ENCODE measurements at places on chromosomes 11 and 22.

- no peak for DNase-seq
Measured at GRCh38 chr11:64078284-64078683, 42.6 kb downstream of the FLRT1 start.

GRCh38 chr11:77074205-77074604, 7.4 kb downstream of the CAPN5 start:
- no peak for DNase-seq

DNA sequence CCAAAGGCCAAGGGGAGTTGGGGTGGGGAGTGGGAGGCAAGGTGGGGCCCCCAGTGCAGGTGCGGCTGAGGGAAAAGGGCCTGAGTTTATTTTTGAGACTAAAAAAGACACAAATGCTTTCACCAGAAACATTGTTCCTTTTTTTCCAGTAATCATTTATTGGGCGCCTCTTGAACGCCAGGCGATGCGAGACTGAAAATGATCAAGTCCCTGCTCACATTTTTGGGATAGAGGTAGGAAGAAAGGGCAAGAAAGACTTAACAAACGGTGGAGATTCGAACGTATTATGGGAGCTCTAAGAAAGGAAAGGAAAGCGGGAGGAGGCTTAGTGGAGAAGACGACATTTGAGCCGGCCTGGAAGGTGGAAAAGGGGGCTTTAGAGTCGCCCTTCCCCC, 796 bp upstream of the SF3B2 start:
- DNase-seq = no peak

DNA sequence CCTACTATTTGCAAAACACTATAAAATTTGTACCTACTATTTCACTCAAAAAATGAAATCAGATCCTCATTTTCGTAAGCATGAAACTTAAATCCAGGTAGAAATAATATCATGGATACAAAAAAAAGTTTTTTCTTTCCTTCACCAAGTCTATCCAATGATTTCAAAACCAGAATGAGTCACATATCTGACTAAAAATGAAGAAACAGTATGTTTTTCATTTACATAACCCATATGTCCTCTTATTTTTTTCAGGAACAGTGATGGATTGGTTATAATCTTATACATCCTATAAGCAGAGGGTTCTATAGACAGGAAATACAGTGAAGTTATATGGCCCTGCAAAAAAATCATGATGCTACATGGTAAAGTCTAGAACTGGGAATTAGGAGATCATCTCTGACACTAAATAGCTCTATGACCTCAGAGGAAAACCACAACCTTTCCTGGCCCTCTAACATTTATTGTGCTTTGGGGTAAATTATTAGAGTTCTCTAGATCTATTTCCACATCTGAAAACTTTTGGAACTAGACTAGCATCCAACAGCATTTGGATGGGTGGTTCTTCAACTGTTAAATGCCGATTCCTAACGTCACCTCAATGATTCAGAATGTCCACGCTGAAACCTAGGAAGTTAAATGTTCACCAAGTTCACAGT, 10.9 kb downstream of the MTMR2 start:
- no peak for DNase-seq

DNA sequence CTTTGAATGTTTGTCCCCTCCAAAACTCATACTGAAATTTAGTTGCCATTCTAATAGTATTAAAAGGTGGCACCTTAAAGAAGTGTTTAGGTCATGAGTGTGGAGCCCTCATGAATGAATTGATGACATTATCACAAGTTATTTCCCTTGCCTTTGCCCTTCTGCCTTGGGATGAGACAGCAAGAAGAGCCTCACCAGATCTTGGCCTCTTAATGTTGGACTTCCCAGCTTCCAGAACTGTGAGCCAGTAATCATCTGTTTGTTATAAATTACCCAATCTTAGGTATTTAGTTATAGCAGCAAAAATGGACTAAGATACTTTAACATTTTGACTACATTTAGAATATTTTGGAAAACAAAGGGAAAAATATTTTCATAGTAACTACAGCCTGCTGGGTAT, 371.0 kb downstream of the JRKL start:
- DNase-seq = no peak

DNA sequence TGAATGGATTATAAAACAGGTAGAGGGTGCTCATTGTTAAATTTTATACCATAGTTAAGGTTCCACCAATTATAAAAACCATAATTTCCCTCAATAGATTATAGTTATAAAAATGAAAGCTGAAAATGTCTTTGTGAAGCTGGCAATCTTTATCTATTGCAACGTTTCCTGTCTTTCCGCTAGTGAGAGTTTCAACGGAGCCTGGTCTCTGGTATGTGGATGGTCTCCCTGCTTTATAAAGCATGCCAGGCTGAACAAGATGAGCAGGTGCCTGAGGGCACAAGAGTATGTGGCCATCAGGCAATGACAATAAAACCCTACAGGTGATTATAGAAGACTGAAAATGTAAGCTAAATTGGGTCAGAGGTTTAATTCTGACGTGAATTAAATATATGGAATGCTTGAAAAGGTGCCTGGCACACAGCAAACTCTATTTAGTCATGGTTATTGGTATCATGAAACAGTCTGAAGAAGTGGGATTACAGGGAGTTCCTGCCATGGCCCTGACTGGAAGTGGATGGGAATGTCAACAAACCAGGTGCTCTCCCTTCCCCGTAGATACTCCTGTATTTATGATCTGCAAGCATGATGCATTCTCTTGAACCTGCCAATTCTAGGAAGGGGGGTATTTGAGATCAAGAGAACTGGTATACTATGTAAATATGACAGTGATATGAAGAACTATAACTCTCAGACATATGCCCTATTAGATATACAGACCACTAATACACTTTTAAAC, 115.7 kb downstream of the ENTHD1 start:
- peak; percentile 6 for DNase-seq

DNA sequence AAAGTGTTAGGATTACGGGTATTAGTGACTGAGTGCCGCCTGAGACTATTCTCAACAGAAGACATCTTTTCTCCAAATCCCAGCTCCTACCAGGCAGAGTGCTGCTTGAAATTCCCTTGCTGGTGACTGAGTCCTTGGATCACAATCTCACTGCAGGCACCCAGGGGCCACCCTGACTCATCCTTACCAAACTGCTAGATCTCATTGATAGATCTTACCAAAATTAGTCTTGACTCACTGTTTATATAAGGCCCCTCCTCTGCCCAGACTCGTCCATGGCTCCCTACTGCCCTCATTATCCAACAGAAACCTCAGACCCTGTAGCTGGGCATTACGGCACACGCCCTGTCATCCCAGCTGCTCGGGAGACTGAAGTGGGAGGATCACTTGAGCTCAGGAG, 14.7 kb downstream of the TBC1D10A start:
- peak; percentile 33 for DNase-seq

- DNase-seq = no peak
Measured at GRCh38 chr11:79285756-79286155, 155.1 kb downstream of the TENM4 start.

DNA sequence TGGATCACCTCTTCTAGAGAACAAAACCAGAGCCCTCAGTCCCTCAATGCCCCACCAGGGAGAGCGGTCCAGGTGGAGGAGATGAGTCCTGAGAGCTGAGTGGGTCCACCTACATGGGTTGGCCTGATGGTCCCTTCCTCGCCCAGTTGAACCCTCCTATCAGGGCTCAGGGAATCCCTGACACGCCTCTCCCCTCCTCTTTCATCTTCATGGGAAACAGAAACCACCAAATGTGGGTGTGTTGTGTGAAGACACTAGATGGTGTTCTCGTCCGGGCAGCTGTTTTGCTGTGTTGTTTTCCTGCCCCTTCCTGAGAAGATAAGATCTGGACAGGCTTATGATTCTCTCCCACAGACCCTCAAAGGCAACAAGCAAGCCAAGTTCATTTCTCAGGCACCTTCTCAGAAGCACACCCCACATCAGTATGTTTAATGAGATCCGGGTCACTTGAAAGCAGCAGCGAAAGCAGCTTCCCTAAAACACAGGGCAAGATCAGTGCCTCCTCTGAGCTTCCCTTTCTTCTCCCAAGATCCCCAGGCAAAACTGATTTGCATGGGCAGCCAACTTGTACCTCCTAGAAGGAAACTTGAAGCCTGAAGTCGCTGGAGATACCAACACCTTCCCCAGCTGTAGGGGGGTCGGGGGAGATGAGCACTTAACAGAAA, 35.3 kb upstream of the POU2AF1 start:
- DNase-seq = no peak

- no peak for DNase-seq
Measured at GRCh38 chr22:37427711-37428635, 694 bp upstream of the ELFN2 start.

DNA sequence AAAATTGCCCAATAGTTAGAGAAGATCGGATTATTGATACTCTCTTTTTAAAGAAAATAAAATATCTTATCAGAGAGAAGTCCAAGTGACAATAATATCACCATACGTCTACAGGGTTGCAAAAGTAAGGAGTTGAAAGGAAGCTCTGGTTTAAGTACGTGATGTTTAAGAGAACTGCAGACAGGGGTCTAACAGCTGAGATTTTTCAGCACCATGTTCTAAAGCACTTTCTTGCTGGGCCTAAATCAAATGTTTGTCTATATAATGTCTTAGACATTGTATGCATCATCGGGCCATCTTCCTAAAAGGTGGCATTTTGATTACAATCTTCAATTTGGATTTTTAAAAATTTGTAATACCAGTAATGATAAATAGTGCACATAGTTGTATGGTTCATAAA, 133.3 kb downstream of the RRAS2 start:
- no peak for DNase-seq

- DNase-seq = no peak
Measured at GRCh38 chr11:102868339-102868738, 6.4 kb downstream of the MMP12 start.

DNA sequence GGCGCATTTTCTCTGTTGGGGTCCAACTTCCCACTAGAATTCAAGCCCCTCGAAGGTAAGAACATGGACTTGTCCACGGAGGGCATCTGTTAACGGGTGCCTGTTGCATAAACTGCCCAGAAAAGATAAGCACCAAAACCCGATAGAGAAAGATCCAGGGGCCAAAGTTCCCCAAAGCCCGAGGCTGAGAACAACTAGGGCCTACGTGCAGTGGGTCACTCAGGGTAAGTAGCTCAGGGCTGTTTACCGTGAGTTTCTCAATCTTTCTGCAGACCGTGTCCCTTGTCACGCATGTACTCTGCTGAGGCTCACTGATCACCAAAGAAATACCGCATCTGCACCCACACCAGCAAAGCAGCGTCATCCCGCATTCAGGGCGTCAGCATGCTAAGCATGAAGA, 24.4 kb downstream of the PGA5 start:
- DNase-seq = no peak

- no peak for DNase-seq
Measured at GRCh38 chr11:27391331-27392015, 28.5 kb upstream of the CCDC34 start.

DNA sequence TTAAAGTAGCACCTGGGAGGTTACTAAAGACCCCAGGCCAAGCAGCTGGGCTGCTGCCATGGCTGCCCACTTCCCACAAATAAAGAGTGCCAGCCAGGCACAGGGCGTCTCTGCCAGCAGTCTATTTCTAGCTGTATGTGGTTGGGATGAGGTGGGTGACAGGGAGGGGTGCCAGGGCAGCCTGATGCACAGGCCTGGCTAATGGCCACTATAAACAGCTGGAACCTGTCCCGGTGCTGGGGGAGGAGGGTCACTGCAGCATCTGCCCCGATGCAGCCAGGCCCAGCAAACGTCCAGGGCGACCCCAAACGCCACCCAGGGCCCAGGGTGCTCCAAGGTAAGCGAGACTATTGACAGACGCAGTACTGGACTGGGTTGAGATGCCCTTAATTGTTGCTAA, 37.4 kb downstream of the SCUBE1 start:
- no peak for DNase-seq

GRCh38 chr11:130150790-130151189, 8.8 kb upstream of the ST14 start:
- DNase-seq = no peak

GRCh38 chr11:44702889-44703288, 23.9 kb upstream of the TSPAN18 start:
- no peak for DNase-seq

- no peak for DNase-seq
Measured at GRCh38 chr11:114081641-114082414, 22.3 kb downstream of the ZBTB16 start.

- no peak for DNase-seq
Measured at GRCh38 chr11:75827562-75827961, 12.6 kb downstream of the UVRAG start.

DNA sequence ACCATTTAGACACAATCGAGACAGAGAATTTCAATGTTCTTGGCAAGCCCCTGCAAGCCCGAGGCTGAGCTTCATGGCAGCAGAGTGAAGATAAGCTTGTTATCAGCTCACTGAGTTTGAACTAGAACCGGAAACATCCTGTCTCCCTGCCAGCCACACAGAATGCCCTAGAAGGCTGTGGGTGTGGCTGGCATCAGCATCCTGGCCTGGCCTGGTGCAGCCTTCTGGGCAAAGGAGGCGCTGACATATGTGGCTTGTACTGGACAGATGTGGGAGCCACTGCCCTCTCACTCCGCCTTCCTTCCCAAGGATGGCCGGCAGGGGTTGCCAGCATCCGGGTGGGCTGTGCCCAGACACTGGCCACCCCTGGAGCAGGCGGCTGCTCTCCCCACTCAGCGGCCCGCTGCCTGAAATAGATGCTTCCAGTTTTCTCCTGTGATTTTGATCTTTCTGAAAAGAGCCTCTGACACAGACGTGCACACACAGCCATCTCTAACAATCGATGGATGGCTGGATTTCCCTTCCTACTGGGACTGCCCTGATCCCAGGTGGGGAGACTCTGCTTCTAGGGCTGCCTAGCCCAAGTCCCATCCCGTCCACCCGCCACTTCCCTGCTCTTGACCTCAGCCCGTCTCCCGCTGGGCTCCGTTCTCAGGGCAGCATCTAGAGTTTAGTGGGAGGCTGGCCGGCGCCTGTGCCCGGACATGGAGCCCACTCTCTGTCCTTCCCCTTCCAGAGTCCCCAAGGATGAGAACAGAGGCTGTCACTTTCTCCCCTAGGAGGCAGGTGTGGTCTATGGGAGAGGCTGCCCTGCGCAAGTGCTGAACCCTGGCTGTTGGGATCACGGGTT, 149.7 kb downstream of the CTTN start:
- DNase-seq = no peak

DNA sequence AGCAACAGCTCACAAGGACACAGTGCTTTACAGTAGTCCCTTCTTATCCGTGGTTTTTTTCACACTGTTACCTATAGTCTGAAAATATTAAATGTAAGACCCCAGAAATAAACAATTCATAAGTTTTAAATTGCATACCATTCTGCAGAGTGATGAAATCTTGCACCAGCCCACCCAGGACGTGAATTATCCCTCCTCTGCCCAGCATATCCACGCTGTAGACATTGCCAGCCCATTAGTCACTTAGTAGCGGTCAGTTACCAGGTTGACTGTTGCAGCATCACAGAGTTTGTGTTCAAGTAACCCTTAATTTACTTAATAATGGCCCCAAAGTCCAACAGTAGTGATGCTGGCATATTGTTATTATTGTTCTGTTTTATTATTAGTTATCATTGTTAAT, 3.6 kb downstream of the CLTCL1 start:
- DNase-seq = no peak
